Amygdala (tissue), 56 donors: ENCODE measurements at places on chromosomes 5 and 9.
A peak's percentile ranks its signal among the peaks of the same experiment; 100 is the strongest.

GRCh38 chr5:78922879-78923621 is 62.1 kb downstream of the ARSB start:
- DNase-seq, result no peak

DNA sequence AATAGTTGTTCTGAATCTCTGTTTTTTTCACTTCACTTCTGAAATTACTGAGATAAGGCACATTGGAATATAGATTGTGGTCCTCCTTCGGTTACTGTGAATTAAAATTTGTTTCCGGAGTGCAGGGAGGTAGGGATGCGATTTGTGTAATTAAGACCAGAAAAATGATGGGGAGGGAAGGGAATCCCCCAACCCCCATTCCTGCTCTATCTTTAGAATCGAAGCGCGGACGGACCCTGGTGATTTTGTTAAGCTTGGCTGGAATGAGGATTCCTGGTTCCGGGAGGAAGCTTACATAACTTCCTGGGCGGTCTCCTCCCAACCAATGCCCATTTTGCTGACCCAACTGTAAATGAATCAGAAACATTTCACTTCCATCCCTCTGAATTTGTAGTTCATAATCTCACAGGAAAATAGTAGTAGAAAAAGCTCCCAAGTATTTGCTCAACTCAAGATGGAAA is 220.1 kb upstream of the MSX2 start:
- no peak for DNase-seq

- no peak for DNase-seq
Measured at GRCh38 chr9:3862561-3862960, 336.8 kb upstream of the RFX3 start.

DNA sequence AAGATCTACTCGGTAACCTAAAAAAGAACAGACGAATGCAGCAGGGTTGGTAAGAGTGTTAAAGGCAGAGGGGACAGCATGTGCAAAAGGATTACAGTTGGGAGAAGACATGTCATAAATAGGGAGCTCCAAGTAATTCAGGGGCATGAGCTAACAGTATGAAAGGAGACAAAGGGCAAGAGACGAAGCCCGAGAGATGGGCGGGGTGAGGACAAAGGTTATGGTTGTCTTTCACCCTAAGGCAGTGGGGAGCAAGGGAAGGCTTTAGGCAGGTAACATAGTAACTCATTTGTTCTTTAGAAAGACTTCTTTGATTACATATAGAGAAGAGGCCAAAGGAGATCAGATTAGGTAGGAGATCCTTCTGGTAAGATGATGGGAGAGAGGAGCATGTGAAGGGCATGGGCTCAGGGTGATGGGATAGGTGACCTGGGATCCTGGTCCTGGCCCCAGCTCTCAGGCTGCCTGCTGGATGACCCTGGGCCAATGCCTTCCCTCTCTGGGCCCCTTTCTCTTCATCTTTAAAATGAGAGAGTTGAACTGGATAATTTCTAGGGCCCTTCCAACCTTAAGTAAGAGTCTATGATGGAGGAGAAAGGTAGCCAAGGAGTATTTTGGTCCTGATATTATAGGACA is 19.5 kb downstream of the MORN5 start:
- DNase-seq, result no peak

DNA sequence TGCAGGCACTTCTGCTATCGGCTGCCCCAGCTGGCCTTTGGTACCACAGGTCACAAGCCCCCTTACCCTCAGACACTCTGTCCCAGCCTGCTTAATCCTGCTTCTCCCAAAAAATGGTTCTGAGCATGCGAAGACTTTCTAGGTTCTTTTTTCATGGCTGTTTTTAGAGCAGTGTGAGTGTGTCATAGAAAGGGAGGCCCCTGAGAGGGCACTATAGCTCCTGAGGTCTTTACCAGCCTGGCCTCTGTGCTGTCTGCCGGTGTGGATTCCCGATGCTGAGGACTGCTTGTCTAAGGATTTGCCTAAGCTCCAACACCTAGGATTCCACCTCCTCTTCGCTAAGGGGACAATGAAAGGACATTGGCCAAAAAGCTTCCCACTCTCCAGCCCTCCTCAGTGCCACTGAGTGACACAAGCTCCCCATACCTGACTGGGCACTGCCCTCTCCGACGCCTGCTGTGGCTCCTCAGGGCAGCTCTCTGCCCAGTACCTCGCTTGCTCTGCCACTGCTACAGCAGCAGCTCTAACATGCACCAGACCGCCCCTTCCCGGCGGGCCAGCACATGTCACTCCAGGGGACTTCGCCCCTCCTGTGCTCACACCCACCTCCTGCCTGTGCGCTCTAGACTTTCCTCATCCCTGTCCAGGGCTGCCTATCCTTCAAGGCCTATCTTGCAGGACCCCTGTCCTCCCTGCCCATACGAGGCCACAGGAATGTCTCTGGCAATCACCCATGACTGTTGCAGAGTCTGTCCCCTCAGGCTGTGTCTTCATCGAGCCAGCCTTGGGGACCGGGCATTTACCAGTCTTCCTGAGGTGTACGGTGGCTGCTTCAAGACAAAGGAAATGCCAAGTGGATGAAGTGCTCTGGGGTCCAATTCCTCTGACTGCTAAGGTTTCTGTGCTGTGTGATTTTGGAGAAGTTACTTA is 21.0 kb downstream of the MACROH2A1 start:
- no peak for DNase-seq

- DNase-seq, result no peak
Measured at GRCh38 chr9:99414321-99414720, 192.2 kb downstream of the SEC61B start.

GRCh38 chr5:59843511-59844213 is 49.9 kb downstream of the PDE4D start:
- no peak for DNase-seq

GRCh38 chr9:122218935-122219855 is 9.6 kb downstream of the LHX6 start:
- no peak for DNase-seq

DNA sequence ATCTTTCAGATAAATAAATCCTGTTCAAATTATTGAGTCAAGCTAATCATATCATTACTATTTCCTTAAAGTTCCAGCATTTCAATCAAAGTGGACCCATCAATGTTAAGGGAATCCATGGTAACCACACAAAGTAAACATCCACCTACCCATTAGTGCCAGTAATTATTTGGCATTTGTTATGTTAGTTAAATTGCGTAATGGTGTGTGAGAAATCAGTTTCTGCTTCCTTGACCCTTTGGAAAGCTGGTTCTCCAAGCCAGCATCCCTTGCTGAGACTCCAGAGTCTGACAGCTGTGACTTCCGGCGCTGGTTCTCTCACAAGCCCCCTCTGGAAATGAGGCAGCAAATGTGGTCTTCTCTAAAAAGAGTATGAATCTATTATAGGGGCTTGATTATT is 308.6 kb upstream of the EFNA5 start:
- no peak for DNase-seq

DNA sequence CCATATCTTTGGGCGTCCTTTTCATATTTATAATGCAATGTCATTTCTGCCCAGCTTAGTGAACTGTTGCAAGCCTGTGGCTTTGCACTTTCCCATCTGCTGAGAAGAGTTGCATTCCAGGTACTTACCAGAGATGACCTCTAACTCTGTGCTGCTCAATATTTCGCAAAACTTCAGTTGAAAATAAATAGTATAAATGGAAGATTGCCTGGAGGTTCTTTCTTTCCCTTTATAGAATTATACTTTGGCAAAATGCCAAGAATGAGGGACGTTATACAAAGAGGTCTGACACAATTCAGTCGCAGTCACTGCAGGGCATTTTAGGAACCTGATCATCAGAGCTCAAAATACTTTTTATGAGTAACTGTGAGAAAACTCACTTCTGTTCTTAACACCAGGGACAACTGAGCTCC is 18.9 kb upstream of the VLDLR start:
- no peak for DNase-seq

DNA sequence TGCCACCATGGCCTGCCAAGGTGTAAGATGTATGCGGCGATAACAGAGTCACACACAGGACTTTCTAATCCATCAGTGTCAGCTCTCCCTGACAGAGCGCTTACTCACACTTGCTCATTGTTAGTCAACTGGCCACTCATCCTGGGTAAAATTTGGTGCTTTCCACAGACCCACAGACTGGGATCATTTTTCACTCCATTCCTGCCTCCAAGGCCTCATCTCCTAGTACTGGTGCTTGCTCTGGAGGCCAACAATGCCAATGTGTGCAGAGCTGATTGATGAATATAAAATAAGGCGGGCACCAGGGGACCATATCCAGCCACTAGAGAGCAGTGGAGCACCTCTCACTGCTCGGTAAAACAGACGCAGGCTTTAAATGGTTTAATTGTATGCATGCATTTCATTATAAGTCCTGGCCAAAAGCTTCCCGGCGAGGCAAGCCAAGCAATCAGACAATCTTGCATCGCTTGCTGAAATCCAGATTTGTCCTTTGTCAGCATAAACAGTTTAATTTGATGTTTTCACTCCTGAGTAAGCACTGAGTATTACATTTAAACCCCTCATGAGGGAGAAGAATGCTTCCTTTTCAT is 22.3 kb downstream of the PSMB7 start:
- peak; percentile 74 for DNase-seq

- DNase-seq, result no peak
Measured at GRCh38 chr5:1318659-1319251, 23.9 kb upstream of the TERT start.

DNA sequence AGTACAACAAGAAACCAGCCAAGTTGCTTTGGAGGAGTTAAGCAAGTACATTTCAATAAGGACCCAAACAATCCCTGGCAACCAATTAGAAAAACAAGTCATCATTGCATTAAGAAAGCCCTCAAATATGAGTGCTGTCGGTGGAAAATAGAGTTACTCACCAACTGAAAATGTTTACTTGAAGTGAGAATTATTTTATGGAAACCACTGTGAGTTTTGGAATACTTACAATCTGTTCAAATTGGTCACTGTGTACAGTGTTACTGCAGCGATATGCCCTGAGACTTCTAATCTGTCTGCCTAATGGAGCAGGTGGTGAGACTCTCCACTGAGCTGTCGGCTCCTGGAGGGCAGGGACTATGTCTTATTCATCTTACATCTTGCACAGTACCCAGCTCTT is 1073.2 kb upstream of the DMAC1 start:
- DNase-seq, result no peak

GRCh38 chr5:54325610-54326311 is 15.4 kb upstream of the ARL15 start:
- DNase-seq, result no peak

- peak; percentile 37 for DNase-seq
Measured at GRCh38 chr9:106697750-106698502, 165.0 kb upstream of the ZNF462 start.

GRCh38 chr5:67963789-67964519 is 251.6 kb upstream of the PIK3R1 start:
- DNase-seq, result no peak

DNA sequence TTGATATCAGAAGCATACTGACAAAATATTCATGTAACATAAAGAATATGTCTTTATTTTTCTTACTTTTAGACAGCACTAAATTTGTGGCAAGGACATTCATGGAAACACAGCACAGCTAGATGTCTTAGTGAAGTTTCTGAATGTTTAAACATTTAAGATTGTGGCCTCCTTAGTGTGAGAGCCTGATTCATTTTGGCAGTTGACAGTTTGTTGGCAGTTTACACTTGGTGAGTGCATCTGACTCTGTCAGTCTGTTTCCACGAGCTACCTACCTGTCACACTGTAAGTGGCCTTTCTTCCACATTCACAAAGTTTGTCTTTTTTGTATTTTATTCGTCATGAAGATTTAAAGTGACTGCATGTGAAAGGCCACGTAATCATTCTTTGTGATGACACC is 436.8 kb downstream of the TUSC1 start:
- no peak for DNase-seq

DNA sequence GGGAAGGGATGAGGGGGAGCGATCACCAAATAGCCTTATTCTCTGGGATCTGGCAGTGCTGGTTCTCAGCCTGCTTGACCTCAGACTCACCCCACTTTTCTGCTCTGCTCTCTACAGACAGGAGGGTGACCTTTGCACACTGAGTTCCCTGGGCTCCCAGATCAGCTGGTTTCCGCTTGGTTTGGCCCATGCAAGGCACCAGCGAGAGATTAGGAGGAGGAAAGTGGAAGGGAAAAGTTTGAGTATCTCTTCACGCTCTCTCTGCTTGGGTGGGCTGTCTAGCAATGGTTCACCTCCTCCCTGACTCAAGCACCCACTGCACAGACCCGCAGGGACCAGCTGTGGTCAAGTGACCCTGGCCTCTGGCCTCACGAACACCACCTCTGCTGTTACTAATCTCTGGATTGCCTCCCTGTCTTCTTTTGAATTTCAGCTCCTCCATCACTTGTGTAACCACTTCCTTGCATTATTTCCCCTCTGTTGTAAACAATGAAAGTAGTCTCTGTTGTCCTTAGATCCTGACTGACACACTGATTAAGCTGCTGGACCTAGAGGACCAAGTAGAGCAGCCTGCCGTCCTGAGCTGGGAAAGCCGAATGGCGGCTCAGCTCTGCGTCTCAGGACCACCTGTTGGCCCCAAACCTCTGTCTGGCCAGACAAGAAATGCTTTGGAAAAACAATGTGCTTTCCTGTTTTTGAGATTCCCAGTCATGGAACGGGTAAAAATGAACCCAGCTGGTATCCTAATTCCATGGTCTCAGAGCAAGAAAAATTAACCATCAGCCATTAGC is 186.6 kb downstream of the CRB2 start:
- no peak for DNase-seq

- DNase-seq, result no peak
Measured at GRCh38 chr9:37429441-37430285, 7.2 kb downstream of the GRHPR start.

DNA sequence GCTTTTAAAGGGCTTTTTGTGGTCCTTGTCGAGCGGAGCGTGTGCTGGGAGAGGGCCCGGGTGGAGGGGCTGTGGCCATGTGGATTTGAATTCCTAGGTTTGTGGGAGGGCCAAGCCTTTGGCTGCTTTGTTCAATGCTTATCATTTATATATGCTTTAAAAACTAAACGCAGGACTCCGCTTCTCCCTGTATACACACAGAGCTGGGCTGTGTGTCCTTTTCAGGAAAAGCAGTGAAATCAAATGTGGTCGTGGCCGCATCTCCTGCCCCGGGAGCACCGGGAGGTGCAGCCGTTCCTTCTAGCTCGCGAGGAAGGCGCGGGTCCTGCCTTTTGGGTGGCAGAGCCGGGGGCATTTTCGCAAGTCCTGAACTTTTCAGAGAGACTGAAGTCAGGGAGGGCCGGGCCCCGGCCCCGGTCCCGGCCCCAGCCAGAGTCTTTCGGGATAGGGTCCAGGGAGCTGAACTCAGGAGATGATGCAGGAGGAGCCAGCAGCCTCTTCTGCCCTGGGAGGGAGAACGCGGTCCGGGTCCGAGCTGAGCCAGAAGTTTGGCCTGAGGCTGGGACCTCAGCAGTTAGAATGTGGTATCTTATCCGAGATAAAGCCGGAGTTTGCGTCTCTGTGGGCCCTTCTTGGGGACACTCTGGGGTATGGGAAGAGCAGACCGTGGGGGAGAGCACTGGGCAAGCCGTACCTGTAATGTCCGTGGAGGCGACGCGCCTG is 158.8 kb downstream of the C9orf152 start:
- no peak for DNase-seq

GRCh38 chr5:118981783-118982182 is 6.6 kb downstream of the DTWD2 start:
- no peak for DNase-seq

GRCh38 chr5:90014420-90014819 is 395.1 kb downstream of the CETN3 start:
- DNase-seq, result no peak
